ENCODE measurements at places on chromosomes 6 and 20. TPM values are rescaled to one million over a fixed set of nuclear protein-coding genes. Genes with fewer than 3 reads are reported as not detected.

The PPP1R3G gene
- not detected for polyA plus RNA-seq

The TREM1 gene
- polyA plus RNA-seq: not detected

The ACSS1 gene
- 39.8 TPM for polyA plus RNA-seq

The ANKEF1 gene
- polyA plus RNA-seq: 3.9 TPM

The PPIL6 gene
- 0.72 TPM for polyA plus RNA-seq

The SLC22A3 gene
- 0.41 TPM for polyA plus RNA-seq

The GSTA3 gene
- not detected for polyA plus RNA-seq

The BPIFB1 gene
- polyA plus RNA-seq: not detected

The IDH3B gene
- 111 TPM for polyA plus RNA-seq

The PAX1 gene
- not detected for polyA plus RNA-seq

The SGK2 gene
- polyA plus RNA-seq: not detected

- no peak overlapping the region for H3K27ac ChIP-seq
- no peak for DNase-seq
- peaks cover 22% of the 10 kb centered on the region for H3K27me3 ChIP-seq
- H3K36me3 ChIP-seq: no peaks in the 10 kb centered on the region
Observed at GRCh38 chr6:29980511-29980910, 38.2 kb downstream of the HLA-A start.

DNA sequence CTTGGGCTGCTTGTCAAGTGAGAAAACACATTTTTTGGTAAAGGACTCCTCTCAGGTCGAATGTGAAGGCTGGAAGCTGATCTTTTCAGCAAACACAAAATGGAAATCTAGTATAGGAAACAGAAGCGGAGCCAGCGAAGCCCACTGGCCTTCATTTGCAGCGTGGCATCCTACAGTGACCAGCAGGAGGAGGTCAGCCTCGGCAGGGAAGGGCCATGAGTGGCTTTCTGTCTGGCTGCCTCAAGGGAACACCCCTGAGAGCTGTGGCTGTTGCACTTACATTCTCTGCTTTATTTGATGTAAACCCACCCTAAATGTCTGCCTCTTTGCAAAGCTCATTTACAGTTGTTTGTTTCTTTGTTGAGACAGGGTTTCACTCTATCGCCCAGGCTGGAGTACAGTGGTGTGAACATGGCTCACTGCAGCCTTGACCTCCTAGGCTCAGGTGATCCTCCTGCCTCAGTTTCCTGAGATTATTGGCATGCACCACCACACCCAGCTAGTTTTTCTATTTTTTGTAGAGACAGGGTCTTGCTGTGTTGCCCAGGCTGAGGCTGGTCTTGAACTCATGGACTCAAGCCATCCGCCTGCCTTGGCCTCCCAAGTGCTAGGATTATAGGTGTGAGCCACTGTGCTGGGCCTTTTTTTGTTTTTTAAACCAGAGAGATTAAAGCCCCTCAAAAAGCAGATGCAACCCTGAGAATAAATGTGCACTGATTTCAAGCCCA lies 322.0 kb upstream of the SOX4 start:
- no peak overlapping the region for H3K27ac ChIP-seq
- H3K4me3 ChIP-seq: no peak overlapping the region
- H3K36me3 ChIP-seq: no peaks in the 10 kb centered on the region
- H3K4me1 ChIP-seq: no peaks in the 10 kb centered on the region
- DNase-seq: no peak
- no peaks in the 10 kb centered on the region for H3K27me3 ChIP-seq

GRCh38 chr6:163602851-163603250 lies 188.3 kb downstream of the QKI start:
- H3K4me1 ChIP-seq: no peaks in the 10 kb centered on the region
- H3K4me3 ChIP-seq: no peak overlapping the region
- DNase-seq: no peak
- H3K27ac ChIP-seq: no peak overlapping the region
- H3K36me3 ChIP-seq: no peaks in the 10 kb centered on the region

DNA sequence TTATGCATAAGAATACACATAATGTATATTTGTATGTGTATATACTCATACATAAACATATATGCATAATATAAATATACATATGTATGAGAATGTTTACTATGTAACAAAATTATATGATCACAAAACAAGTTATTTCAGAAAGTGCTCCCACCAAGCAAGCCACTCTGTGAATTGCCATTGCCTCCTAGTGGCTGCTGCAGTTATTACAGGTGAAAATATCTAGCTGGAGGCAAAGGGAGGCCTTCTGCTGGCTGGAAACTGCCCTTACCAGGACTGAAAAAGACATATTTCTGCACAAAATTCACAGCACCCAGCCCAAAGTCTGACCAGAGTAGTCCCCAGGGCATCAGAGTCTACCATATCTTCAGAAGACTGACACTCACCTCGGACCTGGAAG lies 14.4 kb upstream of the ADAM33 start:
- H3K27ac ChIP-seq: no peak overlapping the region
- H3K4me3 ChIP-seq: no peak overlapping the region

DNA sequence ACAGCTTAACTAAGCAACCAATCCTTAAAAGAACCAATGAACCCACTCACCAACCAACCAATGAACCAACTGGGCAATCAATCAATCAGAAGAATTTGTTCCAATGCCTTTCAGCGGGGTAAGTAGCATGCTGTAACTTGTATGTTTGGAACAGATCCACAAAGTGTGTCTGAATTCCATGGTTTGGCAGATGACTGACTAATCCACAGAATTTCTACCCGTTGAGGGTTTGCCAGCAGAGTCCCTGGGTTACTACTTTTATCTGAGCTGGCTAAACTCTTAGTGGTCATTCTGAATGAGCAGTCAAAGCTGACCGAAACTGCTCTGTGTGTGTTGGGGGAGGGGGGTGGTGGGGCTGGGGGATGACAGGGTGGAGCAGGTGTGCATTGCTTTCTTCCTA lies 125.0 kb upstream of the JAG1 start:
- no peaks in the 10 kb centered on the region for H3K36me3 ChIP-seq
- H3K4me3 ChIP-seq: no peak overlapping the region
- H3K4me1 ChIP-seq: no peaks in the 10 kb centered on the region

DNA sequence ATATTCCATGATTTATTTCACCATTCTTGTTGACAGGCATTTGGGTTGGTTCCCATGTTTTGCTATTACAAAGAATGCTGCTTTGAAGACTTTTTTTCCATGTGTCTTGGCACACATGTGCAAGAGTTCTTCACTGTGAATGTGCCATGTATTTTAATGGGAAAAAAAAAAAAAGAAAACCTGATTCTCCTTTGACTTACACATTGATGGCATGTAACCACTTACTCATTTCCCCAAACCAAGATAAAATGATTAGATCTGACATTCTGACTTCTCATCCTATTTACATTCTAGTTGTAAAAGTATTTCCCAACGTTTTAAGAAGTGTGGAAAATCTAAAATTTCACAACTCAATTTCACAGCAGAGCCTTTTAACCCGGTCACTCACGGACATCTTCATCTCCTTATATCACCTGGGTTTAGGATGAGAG lies 4.4 kb downstream of the CAP2 start:
- no peaks in the 10 kb centered on the region for H3K4me1 ChIP-seq
- no peak overlapping the region for H3K27ac ChIP-seq
- H3K4me3 ChIP-seq: no peak overlapping the region
- peaks cover 25% of the 10 kb centered on the region for H3K27me3 ChIP-seq

- no peak overlapping the region for H3K4me3 ChIP-seq
- H3K27ac ChIP-seq: no peak overlapping the region
- no peaks in the 10 kb centered on the region for H3K4me1 ChIP-seq
- H3K27me3 ChIP-seq: no peaks in the 10 kb centered on the region
Observed at GRCh38 chr6:51805517-51805916, 281.9 kb downstream of the PKHD1 start.

DNA sequence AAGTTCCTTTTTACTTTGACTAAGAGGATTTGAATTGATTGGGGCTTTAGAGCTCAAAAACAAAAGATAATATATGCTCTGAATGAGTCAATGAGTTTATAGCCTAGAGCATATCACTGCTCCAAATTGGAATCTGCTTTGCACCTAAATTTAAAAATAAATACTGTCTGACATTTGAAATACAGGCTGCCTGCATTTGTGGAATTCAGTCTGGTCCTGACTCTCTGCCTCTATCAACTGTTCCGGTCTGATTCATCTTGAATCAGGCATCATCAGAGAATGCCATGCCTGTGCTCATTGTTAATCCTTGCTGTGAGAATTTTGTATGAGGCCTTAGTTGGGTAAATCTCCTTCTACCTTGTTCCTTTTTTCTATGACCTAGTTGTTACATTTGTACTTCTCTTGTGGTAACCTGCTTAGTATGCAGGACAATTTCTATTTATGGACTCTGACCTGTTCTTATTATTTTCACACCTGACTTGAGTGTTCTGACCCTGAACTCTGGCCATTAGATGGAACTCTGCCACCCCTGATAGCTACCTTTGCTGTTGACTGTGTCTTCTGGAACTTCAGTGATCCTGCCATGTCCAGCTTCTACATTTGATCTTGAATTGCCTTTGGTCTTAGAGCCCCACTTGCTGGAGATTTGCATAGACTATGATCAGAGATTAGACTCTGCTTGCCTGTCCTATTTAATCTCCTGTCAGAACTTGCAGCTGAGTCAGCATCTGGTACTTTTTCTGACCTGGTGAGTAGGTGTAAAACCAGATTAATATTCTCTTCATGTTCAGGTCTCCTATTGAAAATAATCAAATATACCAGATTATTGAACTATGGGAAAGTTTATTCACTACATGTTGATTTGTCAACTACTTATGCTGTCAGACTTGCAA lies 442.7 kb upstream of the HS3ST5 start:
- DNase-seq: no peak
- no peak overlapping the region for H3K4me3 ChIP-seq
- H3K27ac ChIP-seq: no peak overlapping the region
- no peaks in the 10 kb centered on the region for H3K27me3 ChIP-seq
- no peaks in the 10 kb centered on the region for H3K4me1 ChIP-seq

DNA sequence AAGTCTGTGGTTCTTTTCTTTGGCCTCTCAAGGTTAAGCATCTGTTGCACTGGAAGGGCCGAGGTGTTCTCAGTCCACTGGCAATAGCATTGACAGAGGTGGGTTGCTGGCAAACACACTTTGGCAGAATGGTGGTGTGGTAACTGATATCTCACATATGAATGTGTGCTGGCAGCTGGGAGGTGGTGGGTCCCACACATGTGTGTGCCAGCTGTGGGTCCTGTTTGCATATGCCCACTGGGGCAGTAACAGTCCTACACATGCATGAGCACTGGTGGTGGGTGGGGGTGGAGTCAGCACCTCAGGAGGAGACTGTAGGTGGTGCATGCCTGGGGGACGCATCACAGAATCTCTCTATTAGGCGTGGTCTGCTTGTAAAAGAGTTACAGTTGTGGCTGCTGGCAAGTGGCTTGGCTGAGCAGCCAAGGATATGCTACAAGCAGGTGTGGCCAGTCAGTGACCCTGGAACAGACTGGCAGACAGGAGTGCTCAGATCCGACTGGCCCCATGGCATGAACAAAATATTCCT lies 934.3 kb downstream of the GRIK2 start:
- no peaks in the 10 kb centered on the region for H3K36me3 ChIP-seq
- H3K4me3 ChIP-seq: no peak overlapping the region
- DNase-seq: no peak
- no peak overlapping the region for H3K27ac ChIP-seq
- no peaks in the 10 kb centered on the region for H3K4me1 ChIP-seq

DNA sequence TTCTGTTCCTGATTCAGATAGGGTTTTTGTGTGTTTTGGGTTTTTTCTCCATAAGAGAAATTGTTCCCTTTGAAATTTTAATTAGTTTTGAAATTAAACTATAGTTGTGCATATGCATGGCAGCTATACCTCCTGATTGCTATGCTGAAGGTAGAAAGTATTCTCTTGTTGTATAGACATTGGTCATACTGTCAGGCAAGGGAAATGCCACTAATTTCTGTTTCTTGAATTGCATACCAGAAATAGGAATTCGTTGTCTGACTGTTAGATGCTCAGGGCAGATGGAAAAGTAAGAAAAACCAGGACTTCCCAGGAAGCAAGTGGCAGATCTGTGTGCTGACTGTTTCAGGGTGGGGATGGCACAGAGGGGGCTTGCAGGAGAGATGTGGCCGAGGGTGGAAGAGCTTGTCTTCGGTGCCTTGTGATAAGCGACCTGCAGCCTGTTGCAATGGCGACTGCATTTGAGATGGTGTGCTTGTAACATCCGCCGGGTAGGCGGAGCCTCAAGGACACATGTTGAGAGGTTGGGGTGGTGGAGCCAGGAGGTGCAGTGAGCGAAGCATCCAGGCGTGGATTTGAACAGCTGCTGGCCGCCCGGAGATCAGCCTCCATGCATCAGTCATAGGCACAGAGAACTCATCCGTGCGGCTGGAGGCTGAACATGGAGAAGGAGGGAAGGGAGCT lies 42.8 kb downstream of the RREB1 start:
- no peaks in the 10 kb centered on the region for H3K36me3 ChIP-seq
- peaks cover 26% of the 10 kb centered on the region for H3K4me1 ChIP-seq
- no peak for DNase-seq

DNA sequence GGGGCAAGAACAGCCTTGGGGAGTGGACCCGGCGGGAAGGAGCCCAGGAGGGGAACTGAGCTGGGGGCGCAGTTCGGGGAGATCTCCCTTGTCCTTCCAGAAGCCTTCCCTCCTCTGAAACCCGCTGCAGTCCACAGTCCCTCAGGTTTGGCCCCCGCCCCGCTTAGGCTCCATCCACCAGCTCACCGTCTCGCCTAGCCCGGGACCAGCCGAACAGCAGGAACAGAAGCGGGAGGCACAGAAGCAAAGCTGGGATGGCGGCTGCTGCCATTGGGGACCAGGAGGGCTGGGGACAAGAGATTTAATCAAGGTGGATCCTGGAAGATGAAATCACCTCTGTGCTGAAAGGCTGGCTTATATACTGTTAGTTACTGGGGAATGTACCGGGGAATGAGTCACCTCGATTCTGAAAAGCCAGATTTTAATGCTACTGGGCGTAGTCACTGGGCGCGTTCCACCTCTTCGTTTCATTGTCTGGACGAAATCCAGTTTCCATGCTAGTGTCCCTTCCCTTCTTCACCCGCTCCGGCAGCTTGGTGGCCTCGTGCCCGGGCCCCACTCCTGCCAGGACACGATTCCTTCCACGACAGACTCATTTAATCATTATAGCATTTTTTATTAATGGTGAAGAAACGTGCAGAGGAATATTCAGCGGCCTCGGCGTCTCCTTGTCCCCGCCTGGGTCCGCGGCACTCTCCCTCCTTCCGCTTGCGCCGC lies at the start of gene RAET1L:
RAET1L (minus strand) TSS at position 332 of the 717 bp plus-strand sequence; CDS start at position 271, 61 bp downstream.
- DNase-seq: no peak
- no peak within 1 kb of the TSS for H3K4me3 ChIP-seq
- no peaks in the 10 kb centered on the region for H3K36me3 ChIP-seq

GRCh38 chr20:10023911-10024310 lies 10.9 kb upstream of the ANKEF1 start:
- H3K27ac ChIP-seq: no peak overlapping the region
- H3K4me1 ChIP-seq: no peaks in the 10 kb centered on the region
- peaks cover 10% of the 10 kb centered on the region for H3K27me3 ChIP-seq
- DNase-seq: no peak
- no peak overlapping the region for H3K4me3 ChIP-seq

Data from CD4-positive, CD25-positive, alpha-beta regulatory T cell (primary cell).